ENCODE measurements at places on chromosomes 2 and 18.

DNA sequence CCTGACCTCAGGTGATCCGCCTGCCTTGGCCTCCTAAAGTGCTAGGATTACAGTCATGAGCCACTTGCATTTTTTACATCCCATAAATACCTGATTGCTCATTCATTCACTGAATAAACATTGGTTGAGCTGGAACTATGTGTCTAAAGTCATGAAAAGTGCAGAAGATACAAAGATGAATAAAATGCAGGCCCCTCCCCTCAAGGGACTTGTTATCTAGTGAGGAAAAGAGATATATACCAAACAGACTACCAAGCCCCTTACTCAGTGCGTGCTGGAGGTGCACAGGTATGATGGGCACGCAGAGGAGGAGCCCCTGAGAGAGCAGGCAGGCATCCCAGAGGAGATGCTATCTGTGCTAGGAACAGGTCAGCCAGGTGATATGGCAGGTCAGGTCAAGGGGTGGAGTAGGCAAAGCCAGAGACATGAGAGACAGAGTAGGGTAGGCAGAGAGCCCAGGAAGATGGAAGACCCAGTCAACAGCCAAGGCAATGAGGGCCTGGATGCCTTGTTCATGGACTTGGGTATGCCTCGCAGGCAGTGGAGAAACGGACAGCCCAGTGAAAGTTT is 7.7 kb downstream of the FHL2 start:
- no peak for DNase-seq

- no peak for DNase-seq
These were observed 580.9 kb upstream of the HNMT start for GRCh38 chr2:137383391-137383790.

DNA sequence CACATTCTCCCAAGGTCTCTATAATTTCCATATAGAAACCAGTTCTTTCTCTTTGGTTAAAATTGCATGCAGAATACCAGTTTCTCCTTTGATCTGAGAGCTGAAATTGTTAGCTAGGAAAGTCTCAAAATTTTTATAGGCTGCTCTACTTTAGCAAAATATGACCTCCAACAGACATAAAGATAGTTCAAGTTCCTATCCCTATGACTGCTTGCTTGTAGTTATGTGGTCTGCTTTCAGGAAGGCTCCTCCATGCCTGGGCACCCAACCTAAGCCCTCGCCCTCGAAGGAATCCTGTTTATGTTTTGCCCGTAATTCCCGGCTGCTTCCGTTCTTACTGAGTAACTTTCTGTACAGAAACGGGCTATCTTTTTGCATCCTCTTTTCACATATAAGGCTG is 28.0 kb upstream of the LTBP1 start:
- DNase-seq, result peak; percentile 12

- no peak for DNase-seq
These were observed 112.7 kb upstream of the NPAS2 start for GRCh38 chr2:100707016-100707947.

DNA sequence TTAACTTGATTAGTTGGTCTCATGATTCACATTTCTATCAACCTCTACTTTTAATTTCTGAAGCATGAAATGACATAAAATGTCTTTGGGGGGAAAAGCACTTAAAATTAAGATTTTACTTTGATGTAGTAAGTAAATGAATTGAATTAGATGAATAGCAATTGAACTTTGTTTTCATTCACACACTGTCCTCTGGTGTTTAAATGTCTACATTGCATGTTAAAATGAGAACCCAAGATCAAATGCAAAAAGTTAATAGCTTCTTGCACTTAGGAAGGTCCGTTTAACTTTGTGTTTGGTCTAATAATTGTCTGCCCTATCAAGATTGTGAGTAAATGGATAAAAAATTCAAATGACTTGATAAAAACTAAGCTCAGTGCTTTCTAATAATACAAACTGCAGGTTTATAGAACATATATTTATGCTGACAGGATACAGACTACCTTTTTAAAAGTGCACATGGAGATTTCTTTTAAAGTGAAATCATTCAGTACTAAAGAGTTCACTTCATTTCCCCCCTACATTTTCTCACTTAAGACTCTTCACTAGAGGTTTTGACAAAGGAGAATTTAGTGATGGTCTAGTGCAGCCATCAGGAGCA is 156.2 kb upstream of the NABP1 start:
- peak; percentile 58 for DNase-seq

DNA sequence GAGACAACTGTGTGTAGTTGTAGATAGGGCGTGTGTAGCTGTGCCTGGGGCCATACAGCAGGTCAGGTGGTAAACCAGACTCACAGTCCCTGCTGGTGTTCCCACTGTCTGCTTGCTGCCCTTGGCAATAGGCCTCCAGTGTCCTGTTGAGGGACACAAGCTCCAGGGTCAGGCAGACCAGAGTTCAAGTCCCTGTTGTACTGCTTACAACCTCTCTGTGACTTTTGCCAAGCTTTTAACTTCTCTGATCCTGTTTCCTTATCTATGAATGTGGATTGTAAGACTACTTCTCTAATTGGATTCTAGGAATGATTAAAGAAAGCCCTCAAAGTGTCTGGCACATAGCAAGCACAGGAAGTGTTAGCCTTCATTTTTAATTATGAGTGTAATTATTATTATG is 68.6 kb downstream of the MERTK start:
- DNase-seq, result peak; percentile 43

DNA sequence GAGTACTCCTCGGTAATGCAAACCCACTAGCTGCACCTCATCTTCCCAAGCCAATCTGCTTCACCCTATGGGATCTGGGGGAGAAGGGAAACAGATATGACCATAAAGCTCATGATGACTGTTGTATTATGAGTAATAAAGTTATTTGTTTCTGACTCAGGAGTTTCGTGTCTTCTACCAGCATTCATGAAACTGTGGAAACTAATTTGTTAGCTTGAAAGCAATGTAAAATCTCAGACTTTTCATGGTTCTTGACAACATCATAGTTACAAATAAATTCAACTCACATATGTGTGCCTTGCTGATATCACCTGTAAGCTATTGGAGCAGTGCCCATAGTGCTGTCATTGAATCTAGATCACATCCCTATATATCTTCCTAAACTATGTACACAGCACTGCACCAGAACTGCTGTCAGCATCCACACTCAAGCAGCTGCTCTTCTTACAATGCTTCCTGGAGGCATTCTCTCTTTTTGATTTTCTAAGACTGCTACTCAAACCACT is 135.6 kb upstream of the KYNU start:
- no peak for DNase-seq

- no peak for DNase-seq
These were observed 59.5 kb downstream of the CAB39 start for GRCh38 chr2:230772156-230772555.

Measured in lung microvascular endothelial cell (primary cell).